ENCODE measurements at places on chromosomes 11 and 22.

DNA sequence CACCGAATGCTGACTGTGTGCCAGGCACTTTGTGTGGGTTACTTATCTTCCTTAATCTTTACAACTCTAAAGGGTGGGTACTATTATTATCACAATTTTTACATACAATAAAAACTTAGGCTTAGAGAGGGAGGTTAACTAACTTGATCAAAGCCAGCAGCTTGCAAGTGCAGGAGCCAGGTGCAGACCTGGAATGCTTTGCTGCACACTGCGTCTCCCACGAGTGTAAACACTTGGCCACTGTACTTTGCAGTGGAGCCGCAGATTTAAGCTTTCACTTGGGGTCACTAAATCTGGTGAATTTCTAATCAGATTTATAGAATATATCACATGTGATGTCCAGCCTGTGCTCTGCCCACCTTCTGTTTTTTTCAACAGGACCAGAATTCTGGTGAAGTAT is 36.7 kb downstream of the AMOTL1 start:
- no peak for DNase-seq

DNA sequence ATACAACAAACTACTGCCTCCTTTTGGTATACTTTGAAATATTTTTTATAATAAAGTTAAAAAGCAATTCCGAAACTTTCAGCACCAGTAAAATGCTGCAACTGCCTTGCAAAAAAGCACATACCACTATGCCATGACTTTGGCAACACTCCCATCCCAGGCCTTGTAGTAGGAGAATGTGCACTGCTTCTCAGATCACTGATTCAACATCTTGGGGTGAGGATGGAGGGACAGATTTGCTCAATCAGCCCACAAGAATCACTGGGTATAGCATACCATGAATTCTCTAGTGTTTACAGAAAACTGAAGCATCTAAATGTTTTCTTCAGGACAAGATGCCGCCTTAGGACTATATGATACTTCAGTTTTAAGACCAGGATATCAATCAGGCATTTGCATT is 14.9 kb downstream of the EIF4ENIF1 start:
- no peak for DNase-seq

- DNase-seq = no peak
Measured at GRCh38 chr11:78795621-78796261, 221.1 kb upstream of the NARS2 start.

DNA sequence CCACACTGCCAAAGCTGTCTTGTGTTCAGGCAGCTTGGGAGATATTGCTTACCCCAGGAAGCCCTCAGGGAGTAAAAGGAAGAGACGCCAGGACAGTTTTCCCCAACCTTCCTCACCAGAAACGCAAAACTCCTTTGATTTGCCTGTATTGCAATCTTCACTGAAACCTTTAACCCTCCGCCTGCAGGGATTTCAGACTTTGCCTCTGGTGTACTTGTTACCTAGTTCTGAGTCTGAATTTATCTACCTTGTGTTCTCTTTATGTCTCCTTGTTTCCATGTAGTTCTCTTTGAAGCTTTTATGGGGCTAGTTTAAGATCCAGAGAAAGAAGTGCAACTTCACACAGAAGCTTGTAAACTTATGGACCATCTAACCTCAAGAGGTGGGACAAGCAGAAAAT is 154.2 kb downstream of the DSCAML1 start:
- no peak for DNase-seq

- DNase-seq = no peak
Measured at GRCh38 chr22:49585461-49586243, 242.0 kb downstream of the BRD1 start.

DNA sequence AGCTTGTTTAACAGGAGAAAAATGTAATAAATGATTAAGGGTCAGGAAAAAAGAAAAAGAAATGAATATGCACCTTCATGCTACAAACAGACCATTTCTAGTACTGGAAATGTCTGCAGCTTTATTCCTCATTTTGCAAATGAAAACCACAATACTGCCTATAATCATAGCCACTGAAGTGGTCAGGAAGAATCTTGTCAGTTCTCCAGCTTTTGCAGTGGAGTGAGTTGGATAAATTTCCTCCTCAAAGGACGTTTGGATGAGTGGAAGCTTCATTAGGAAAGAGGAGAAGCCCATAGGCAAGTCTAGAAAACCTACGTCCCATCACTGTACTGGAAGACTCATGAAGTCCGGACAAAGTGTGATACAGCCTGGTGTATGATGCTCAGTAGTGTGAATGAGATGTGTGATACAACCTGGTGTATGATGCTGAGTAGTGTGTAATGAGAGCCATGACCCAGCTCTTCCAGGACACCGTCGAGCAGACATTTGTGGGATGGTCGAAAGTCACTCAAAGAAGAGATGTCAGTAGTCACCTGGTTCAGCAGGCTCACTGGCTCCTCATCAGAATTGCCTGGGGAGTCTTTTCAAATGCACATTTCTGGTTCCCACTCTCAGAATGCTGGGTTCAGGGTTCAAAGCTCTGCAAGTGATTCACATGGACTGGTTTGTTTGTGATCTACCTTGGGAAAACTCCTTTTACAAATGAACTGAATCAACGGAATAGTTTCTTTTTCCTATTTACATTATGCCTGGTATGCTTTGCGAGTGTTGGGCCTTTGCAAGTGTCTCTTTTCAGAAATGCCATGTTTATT is 101.3 kb downstream of the PDHX start:
- no peak for DNase-seq

DNA sequence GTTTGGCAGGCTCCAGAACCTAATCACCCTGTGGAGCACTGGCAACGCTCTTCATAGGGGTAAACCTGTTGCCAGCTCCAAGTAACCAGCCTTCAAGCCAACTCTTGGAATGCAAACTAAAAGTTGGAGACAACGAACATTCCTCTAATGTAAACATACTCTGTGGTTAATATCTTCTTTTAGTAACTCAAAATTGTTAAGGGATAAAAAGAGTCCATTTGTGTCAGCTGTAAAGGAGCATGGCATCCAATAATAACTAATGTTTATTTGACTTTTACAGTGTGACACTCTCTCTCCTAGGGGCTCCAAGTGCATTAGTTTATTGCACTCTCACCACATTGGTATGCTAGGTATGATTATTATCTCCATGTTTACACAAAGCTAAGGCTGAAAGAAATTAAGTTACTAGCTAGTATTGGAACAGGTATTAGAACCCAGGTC is 31.0 kb upstream of the AMOTL1 start:
- DNase-seq = no peak

- DNase-seq = no peak
Measured at GRCh38 chr11:76496174-76496573, 51.4 kb downstream of the EMSY start.

DNA sequence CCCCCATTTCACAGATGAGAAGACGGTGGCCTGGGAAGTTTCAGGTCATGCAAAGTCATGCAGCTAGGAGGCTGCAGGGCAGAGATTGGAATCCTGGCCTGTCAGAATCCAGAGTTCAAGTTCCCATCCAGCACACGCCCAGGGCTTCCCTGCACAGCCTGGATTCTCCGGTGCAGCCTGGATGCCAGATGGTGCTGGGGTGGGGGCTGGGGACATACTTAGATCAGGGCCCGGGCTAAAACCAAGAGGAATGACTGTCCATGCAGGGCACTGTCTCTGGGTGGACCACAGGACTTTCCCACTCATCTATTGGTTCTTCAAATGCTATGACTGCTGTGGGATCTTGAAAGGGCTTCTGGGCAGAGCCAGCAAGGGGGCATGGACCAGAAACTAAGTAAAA is 24.6 kb downstream of the LMO1 start:
- no peak for DNase-seq

DNA sequence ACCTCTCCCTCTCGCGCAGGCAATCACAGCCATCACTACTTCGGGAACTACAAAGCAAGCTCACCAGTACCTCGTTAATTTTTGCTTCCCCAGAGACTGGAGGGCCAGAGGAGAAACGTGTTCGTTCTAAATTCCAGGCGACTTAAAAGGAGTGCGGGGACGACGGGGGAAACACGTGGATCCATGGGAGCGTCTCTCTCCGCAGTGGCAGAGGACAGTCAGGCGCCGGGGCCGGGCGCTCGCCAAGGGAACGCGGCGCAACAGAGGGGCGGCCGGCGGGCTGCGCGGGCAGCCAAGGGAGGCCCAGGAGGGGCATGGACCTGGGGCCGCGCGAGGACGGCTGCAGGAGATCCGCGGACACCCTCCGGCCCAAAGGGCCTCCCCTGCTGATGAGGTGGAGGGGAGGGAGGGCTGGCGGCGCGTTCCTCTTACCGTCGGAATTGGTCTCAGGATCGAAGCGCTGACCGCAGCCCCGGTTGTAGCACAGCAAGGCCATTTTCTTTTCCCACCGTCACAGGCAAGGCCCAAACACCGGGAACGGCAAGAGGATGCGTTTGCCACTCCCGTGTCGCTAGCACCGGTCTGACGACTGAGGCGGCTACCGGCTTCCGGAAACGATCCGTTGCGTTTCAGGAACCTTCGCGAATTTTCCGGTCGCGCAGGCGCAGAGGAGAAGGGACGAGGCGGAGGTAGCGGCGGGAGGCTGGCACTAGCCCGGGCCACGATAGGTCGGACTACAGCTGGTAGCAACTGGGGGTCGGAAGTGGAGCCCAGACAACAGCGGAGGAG is at the start of gene CHORDC1:
Gene CHORDC1, minus strand, starts transcription at position 591 of the 789 bp plus-strand sequence. Its CDS starts 95 bp downstream, at position 496.
- DNase-seq = peak; percentile 98

- DNase-seq = no peak
Measured at GRCh38 chr11:27858866-27859265, 158.6 kb upstream of the BDNF start.

- DNase-seq = no peak
Measured at GRCh38 chr11:95088946-95089619, 563 bp upstream of the ENDOD1 start.

GRCh38 chr11:115502636-115503082 is 1.6 kb downstream of the CADM1 start:
- DNase-seq = peak; percentile 48

DNA sequence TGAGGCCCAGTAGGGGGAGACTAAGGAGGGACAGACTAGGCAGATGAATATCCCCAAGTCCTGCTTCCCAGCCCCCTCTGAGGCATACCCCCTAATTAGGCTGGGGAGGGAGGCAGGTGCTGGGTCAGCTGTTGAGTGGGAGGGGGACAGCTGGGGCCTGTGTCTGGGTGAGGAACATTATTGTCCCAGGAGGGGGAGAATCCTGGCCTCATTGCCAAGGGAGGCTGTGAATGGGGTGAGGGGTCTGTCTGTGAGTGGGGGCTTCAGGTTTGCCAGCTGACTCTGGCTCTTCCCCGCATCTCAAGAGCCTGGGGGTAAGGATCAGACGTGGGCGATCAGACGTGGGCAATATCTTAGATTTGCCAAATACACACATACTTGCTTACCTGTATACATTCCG is 2.1 kb downstream of the INPPL1 start:
- DNase-seq = no peak

- no peak for DNase-seq
Measured at GRCh38 chr22:32574958-32575910, 100.6 kb downstream of the FBXO7 start.

DNA sequence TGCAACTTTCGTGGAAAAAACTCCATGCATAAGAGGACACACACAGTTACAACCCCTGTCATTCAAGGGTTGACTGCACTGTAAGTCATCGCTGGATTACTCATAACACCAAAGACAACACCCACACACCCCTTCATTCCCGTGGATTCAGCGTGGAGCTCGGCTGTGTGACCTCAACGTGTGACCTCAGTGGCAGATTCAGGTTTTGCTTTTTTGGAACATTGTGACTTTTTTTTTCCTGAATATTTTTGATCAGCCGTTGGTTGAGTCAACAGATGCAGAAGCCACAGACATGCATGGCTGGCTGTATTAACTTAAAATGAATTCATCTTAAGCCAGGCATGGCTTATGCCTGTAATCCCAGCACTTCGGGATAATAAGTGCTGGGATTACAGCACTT is 19.7 kb upstream of the MUC5AC start:
- DNase-seq = peak; percentile 49

DNA sequence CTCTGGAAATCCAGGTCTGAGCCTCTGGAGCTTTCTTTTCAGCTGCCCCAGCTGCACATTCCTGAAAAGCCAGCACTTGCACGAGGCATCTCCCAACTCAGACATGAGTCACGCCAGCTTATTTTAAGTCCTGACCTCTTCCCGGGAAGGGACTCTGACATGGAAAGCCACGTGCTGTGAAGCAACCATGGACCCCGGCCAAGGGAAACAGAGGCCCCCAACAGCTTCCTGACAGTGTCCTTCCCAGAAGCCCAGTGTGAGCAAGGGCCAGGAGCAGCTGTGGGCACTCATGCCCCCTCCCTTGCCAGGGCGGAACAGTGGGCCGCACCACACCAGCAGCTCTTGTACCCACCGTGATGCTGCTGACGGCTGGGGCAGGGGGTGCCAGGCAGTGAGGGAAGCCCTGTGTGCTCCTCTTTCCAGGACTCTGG is 118.8 kb upstream of the CADM1 start:
- no peak for DNase-seq

DNA sequence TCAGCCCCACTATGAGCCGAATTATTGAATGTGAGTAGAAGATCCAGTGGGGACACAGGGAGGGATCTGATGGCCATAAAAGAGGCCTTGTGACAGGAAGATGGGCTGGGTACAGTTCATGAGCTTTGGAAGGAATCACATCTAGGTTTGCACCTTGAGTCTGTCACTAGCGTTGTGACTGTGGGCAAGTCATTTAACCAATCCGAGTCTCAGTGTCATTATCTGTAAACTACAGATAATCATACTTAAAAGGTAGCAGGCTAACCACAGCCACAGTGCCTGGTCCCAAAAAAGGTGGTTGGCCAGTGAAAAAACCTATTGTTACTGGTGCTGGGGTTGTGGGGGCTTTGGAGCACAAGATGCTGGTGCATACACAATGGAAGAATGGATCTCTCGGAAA is 3.8 kb downstream of the HEPN1 start:
- DNase-seq = no peak

Measured in activated CD8-positive, alpha-beta memory T cell treated with anti-CD3 and anti-CD28 coated beads, Interleukin-2, amount 50 U/mL, for 48 hours (primary cell).